Nephron progenitor cell (in vitro differentiated cells): ENCODE measurements at places on chromosomes 16 and 17.

DNA sequence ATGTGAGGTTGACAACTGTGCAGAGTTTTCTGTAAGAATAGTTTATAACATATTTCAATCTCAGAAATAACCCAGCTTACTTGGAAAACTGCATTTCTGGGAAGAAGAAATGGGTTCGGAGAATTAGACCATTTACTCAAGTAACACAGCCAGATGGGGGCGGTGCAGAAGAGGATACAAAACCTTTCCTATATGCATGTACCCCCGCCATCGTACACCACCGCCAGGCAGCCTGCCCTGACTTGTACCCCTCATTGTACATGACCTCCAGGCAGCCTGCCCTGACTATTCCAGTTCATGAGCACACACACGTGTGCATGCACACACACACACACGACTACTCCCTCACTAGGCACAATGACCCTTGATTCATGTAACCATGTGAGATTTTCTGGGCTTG, 154.0 kb downstream of the C16orf78 start:
- no peak for DNase-seq

DNA sequence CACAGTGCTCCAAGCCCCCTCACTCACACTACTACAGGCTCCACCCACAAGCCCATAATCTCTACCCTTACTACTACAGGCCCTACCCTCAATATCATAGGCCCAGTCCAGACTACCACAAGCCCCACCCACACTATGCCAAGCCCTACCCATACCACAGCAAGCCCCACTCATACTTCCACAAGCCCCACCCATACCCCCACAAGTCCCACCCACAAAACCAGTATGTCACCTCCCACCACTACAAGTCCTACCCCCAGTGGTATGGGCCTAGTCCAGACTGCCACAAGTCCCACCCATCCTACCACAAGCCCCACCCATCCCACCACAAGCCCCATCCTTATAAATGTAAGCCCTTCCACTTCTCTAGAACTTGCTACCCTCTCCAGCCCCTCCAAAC, 13.8 kb downstream of the RIPOR1 start:
- no peak for DNase-seq

DNA sequence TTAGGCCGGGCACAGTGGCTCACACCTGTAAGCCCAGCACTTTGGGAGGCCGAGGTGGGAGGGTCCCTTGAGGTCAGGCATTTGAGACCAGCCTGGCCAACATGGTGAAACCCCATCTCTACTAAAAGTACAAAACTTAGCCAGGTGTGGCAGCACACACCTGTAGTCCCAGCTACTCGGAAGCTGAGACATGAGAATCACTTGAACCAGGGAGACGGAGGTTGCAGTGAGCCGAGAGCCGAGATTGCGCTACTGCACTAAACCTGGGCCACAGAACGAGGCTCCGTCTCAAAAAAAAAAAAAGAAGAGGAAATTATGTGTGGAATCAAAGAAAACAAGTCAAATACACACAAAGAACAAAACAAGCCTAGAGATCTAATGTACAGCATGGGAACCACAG, 16.1 kb upstream of the MPRIP start:
- DNase-seq: no peak

DNA sequence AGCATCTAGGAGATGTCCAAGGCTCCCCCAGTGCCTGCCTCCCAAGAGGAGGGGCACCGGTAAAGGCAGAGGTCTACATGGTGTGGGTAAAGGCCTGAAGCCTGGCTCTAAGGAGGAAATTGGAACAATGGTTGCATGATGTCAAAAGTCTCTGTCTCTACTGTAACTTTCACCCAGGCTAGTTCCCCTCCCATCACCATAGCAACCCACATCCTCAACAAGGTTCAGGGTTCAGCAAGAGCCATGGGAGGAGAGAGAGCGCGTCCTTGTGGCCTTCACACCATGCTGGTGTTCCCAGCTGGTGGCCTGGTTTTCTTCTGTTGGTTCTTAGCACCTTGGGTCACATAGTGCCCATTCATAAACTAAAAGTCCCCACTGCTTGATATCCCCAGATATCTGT, 196.7 kb upstream of the CDH5 start:
- no peak for DNase-seq

- no peak for DNase-seq
These were observed 30.7 kb upstream of the MED9 start for GRCh38 chr17:17445925-17446665.

DNA sequence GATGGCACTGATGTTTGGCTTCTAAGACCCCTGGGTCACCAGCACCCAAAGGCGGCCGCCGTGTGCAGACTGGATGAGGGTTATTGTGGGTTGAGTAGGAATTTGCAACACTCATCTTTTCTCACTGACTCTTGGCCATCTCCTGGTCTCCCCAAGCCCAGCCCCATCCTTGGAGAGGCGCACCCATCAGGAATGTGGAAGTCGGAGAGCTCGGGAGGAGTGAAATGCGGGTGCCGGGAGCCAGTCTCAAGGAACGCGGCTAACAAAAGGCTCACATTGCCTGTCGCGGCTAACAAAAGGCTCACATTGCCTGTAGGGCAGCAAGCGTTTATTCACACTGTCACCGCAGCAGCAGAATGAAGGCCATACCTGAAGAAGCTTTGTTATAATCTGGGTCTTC, 248.6 kb downstream of the FOXL1 start:
- peak; percentile 30 for DNase-seq

DNA sequence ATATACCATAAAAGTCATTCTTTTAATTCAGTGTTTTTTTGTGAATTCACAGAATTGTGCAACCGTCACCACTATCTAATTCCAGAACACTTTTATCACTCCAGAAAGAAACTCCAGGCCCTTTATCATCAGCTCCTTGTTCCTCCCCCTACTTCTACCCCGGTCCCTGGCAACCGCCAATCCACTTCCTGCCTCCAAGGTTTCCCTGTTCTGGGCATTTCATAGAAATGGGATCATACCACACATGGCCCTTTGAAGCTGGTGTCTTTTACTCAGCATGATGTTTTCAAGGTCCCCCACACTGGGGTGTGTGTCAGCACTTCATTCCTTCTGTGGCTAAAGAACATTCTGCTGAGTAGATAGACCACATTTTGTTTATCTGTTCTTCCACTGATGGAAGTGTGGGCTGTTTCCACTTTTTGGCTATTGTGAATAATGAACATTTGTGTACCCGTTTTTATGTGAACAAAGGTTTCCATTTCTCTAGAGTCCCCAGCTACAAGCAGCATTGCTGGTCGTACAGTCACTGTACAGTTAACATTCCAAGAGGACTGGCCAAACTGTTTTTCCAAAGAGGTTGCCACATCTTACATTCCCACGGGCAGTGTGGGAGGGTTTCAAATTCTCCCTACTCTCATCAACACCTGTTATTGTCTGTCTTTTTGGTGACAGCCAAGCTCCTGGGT, 75.8 kb upstream of the ZNF469 start:
- DNase-seq: no peak

DNA sequence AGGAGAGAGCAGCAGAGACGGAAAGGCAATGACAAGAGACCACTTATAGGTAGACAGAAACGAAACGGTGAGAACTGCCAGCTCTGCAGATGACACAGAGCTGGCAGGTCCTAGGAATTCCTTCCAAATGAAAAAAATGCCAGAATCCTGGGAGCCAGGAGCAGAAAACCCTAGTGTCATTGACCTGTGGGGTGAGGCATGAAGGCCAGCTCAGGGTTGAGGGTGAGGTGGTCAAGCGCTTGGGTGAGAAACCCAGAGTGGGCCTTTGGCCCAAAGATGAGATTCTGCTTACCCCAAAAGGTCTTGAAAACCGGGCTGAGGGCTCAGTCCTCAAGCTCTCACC, 9.2 kb downstream of the HIC1 start:
- no peak for DNase-seq

- DNase-seq: no peak
These were observed 45.8 kb downstream of the COX4I1 start for GRCh38 chr16:85845266-85845665.

DNA sequence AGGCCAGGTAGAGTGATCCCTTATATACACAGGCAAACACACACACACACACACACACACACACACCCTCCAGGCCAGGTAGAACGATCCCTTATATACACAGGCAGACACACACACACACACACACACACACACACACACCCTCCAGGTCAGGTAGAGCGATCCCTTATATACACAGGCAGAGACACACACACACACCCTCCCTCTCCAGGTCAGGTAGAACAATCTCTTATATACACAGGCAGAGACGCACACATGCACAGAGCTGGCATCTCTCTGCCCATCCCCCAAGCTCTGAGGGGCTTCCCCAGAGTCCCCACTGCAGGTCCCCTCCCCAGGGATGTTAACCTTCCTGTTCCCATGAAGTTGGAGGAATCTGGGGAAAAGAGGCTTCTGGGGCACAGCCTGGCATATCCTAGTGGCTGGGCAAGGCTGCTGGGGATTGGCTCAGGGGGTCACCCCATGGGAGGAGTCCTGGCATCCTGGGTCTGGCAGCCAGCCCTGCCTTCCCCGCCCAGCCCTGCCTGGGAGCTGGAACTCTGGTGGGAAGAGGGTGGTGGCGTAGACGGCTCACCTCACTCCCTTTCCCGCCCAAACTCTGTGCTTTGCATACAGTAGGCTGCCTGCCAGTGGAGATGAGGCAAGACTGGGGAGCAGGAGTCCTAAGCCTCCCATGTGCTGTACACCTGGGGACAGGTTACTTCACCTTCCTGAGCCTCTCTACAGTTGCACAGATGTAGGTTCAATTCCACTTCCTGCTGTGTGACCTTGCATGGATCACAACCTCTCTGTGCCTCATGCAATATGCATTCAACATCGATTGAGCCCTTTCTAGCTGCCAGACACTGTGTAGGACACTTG, 41.8 kb downstream of the TEKT5 start:
- DNase-seq: no peak
